ENCODE measurements at places on chromosomes 2 and 18. TPM values are rescaled to one million over a fixed set of nuclear protein-coding genes. Genes with fewer than 3 reads are reported as not detected.

Gene SERPINB4
- total RNA-seq = not detected

Gene PARD3B
- 0.55 TPM for total RNA-seq

Gene SPP2
- not detected for total RNA-seq

Gene CYRIA
- total RNA-seq = 1.4 TPM

Gene SOX11
- not detected for total RNA-seq

Gene NEB
- total RNA-seq = 0.43 TPM

Gene ACTG2
- total RNA-seq = 0.43 TPM

Gene SERPINB10
- total RNA-seq = not detected

Gene CHRNG
- total RNA-seq = not detected

Gene CDK15
- total RNA-seq = not detected

Gene PDCD1
- total RNA-seq = 6.6 TPM

- DNase-seq = no peak
Observed at GRCh38 chr2:219695145-219695709, 67.8 kb downstream of the SLC4A3 start.

GRCh38 chr18:42801706-42802105, 313.8 kb downstream of the RIT2 start:
- DNase-seq = no peak

GRCh38 chr2:46831051-46831868, 84.3 kb downstream of the MCFD2 start:
- no peak for DNase-seq

DNA sequence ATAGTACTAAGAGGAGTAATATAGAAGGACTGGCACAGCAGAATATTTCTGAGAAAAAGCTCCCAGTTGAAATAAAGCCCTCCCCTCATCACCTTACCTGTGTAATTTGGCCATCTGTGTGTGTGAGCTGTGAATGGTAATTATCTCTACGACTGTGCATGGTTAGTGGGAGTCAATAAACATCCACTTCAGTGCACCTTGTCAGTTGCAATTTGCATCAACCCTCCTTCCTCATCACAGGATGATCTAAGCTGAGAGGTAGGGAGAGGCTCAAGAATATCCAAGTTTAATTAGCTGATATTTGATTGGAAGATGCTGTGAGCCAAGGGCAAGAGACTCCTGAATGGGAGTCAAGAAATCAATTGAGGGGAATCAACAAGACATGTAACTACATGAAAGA, 694.9 kb upstream of the KLHL29 start:
- no peak for DNase-seq

- no peak for DNase-seq
Observed at GRCh38 chr18:48670751-48671560, 132.1 kb downstream of the CTIF start.

DNA sequence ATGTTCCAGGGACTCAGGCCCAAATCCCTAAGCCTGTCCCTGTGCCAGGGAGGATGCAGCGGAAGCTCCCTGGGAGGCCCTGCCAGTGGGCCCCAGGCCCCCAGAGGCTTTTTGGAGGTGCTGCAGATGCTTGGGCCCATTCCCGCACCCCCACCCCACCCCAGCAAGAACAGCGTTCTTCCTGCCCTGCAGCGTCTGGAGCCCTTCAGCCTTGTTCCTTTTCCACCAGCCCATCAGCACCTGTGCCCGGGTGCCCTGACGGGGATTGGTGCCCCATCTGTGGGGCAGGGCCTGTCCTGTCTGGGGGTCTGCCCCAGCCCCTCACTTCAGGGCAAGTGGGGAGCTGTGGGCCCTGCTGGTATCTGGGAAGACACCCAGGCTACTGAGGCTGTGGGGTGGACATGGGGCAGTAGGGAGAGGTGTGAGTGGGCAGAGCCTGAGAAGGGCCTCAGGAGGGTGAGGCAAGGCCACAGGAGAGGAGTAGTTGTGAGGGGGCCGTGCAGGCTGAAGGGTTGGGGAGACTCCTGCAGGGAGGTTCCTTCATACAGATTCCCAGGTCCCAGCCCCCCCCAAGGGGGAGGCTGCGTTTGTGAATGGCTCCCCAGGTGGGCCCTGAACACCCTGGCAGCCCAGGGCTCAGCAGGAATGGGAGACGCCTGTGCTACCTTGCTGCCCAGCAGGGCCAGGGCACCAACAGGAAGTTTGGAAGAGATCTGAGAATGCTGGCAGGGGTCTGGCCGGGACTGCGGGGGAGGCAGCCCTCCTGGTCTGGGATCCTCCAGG, 2.4 kb downstream of the RNPEPL1 start:
- peak; percentile 29 for DNase-seq

- peak; percentile 39 for DNase-seq
Observed at GRCh38 chr2:101150306-101151145, 656 bp downstream of the TBC1D8 start.

DNA sequence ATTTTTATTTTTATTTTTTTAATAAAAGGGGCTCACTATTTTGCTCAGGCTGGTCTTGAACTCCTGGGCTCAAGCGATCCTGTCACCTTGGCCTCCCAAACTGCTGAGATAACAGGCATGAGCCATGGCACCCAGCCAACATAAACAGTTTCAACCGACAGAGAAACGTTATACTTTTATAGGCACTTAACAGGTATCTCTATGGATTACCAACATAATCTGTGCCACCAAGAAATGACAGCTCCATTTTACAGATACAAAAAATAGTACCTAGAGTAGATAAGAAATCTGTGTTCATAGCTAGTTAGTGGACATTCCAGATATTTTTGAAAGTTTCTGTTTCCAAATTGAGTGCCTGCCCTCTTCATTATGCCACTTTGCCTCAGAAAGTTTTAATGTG, 1316.7 kb downstream of the LRP1B start:
- DNase-seq = no peak

- no peak for DNase-seq
Observed at GRCh38 chr2:148968776-148969319, 69.7 kb upstream of the LYPD6B start.

- no peak for DNase-seq
Observed at GRCh38 chr2:65856928-65857327, 424.5 kb upstream of the SPRED2 start.

- DNase-seq = no peak
Observed at GRCh38 chr2:320561-320960, 32.7 kb upstream of the ALKAL2 start.

DNA sequence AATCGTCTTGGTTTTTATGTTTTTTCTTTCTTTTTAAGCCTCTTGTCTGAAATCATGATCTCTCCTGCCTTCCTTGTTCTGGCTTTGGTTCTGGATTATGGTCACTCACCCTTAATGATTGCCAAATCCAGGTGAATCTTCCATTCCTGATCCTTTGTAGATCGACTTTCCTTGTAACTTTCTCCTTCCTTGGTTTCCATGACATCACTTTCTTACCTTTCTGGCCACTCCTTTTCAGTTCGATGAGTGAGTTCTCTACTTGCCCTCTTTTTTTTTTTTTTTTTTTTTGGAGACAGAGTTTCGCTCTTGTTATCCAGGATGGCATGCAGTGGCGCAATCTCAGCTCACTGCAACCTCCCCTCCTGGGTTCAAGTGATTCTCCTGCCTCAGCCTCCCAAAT, 139.1 kb upstream of the LTBP1 start:
- no peak for DNase-seq

DNA sequence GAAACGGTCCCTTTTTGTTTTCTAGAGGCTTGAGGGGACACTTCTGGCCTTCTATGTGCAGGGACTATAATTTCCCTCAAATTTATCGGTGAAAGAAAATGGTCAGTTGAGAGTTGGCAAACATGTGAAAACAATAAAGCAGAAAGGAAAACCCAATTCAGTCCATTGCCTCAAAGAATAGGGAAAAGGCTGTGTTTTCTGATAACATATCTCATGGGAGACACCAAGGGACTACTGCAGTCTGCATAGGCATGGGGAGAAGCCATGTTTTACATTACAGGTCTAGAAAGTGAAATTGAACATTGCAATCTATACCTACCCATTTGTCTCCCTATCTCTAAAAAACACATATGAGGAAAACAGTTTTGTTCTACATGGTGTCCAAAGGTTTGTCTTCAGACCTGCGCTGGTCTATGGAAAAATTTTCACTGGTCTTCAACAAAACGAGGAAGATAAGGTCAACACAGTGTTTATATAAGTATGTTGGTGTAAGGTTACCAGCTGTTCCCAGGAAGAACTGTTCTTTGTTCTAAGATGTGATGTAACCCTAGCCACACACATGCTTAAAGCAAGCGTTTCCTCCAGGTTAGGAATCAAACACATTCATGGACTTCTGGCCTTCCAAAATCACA, 179.7 kb downstream of the MREG start:
- DNase-seq = no peak

- no peak for DNase-seq
Observed at GRCh38 chr2:230557065-230557464, 141.1 kb downstream of the SP100 start.

- DNase-seq = no peak
Observed at GRCh38 chr2:37501113-37501512, 156.7 kb downstream of the QPCT start.

- no peak for DNase-seq
Observed at GRCh38 chr2:234708717-234709116, 211.8 kb upstream of the ARL4C start.

DNA sequence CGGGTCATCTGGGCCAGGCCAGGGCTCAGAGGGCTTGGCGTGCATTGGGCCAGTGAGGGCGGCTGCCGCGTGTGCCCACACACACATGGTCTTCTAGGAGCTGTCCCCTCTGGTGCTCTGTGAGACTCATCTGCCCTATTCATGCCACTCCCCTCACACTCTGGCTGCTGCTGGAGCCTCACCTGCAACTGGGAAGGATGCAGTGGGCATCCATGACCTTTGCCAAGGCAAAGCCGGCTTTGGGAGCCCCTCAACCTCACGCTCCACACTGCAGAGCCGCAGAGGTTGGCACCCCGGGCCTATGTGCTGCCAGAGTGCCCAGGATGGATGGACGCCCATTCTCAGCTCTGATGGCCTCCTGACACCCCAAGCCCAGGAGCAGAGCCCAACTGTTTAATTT, 330.2 kb upstream of the SALL3 start:
- no peak for DNase-seq

GRCh38 chr2:119760956-119761275, 1.2 kb downstream of the PTPN4 start:
- no peak for DNase-seq

DNA sequence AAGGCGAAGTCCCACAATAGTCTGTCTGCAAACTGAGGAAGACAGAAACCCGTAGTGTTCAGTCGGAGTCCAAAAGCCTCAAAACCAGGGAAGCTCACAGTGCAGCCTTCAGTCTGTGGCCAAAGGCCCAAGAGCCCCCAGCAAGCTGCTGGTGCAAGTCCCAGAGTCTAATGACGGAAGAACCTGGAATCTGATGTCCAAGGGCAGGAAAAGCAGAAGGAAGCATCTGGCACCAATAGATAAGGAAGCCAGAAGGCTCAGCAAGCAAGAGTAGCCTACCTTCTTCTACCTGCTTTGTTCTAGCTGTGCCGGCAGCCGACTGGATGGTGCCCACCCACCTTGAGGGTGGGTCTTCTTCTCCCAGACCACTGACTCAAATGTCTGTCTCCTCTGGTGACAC, 21.8 kb downstream of the CFAP210 start:
- DNase-seq = no peak

DNA sequence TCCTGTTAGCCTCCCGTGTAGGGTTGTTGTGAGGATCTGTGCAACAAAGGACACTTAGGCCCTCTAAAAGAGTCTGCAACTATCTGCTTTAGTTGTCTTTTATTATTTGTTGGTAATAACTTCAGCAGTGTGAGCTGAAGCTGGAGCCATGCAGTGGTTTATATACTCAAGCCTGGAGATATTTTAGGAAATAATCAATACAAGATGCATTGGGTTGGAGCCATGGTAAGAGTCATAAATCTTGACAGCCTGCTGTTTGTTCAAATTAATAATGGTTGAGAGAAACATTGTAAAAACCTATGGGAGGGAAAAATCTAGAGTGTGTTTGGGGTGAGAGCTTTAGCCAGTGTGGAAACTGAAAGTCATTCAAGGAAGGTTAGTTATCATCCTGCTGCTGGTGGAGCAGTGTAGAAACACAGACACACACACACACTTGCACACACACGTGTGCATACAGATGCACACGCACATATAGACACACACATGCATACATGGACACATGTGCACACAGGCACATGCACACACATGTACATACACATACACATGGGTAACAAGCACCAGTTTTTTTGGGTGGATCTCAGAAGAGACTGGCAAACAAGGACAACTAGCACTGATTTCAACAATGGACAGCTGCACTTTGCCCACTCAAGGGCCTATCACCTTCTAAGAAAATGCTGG, 51.0 kb downstream of the ACOXL start:
- no peak for DNase-seq

DNA sequence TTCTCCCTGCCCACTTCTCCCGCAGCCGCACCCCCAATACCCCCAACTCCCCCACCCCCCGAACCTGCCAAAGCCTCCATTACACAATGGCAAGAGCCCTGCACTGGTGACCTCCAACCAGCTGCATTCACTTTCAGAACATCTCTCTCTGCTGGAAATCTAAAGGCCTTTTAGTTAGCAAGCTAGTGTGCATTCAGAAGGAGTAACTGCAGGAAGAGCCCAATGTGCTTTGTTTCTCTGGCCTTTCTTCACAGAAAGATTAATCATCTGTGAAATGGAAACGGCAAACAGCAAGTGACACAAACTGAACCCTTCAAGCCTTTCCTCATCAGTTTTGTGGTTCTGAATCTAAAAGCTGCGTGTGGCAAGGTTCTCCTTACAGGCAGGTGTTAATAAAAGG, 124.2 kb downstream of the OLA1 start:
- no peak for DNase-seq
